ENCODE measurements at places on chromosomes 1 and 21. TPM values are rescaled to one million over a fixed set of nuclear protein-coding genes. Genes with fewer than 3 reads are reported as not detected.

- DNase-seq = no peak
These were observed 185.1 kb upstream of the CAMK1G start for GRCh38 chr1:209398313-209398991.

GRCh38 chr21:17823846-17824245 is 4.7 kb upstream of the C21orf91 start:
- DNase-seq = no peak

DNA sequence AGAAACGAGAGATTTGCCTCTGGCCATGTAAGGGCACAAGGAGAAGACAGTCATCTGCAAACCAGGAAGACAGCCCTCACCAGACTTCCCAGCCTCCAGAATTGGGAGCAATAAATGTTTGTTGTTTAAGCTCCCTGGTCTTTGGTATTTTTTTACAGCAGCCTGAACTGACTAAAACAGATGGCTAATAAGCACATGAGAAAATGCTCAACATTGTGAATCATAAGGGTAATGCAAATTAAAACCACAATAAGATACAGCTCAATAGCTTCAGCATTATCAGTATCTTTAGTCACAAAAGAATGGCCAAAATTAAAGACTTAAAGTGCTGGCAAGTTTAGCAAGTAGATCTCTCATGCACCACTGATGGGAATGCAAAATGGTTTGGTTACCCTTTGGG is 11.7 kb downstream of the UBE2G2 start:
- DNase-seq = no peak

DNA sequence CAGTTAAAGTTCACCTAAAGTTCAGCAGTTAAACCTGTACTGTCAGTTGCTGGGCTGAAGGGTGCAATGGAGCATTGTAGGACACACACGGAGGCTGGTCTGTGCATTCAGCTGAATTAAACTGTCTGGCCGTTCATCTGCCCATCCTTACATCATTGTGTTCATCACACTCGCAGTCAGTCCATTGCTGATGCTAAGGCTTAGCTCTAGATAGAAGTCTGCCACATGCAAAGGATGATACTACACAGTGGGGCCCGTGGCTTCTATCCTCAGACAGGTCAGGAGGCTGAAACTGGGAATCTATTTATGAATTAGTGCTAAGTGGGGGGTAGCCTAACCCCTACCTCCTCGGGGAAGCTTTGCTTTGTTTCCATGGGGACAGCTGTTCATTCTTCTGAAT is 60.4 kb downstream of the CNIH3 start:
- no peak for DNase-seq

The ESPN gene
- 0.60 TPM for total RNA-seq

GRCh38 chr1:115274467-115274866 is 63.6 kb downstream of the NGF start:
- no peak for DNase-seq

The MROH7 gene
- total RNA-seq = 0.08 TPM

DNA sequence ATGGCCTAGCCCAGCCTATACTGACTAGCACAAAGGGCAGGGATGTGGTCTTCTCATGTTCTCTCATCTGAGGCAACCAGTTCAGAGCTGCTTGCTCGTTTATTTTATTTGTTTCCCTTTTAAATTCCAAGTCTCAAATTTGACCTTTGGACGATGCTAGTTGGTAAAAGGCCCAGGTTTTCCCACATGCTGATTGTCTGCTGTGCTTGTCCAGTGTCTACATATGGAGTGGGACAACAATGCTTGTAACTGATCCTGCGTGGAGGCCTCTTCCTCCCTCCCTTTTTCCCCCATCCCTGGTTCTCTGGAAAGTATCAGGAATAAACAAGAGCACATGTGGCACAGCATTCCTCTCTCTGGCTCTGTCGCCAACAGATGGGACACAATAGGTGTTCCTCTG is 34.0 kb upstream of the BEND5 start:
- no peak for DNase-seq

GRCh38 chr1:172287208-172287607 is 133.3 kb upstream of the C1orf105 start:
- DNase-seq = no peak

Data from activated T-cell treated with anti-CD3 and anti-CD28 coated beads, Interleukin-2, amount 50 U/mL, for 4 hours (primary cell).